HCT116 (cell line): ENCODE measurements at places on chromosomes 3 and 15.

DNA sequence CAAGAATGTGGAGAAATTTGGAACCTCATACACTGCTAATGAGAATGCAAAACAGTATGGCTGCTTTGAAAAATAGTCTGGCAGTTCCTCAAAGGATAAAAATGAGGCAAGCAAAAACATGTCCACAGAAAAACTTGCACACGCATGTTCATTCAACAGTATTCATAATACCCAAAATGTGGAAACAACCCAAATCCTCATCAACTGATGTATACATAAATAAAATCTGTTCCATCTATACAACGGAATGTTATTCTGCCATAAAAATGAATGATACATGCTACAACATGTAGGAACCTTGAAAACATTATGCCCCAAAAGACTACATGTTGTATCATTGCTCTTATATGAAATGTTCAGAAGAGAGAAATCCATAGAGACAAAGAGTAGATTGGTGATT is 36.4 kb upstream of the OXTR start:
- DNase-seq, result no peak

- DNase-seq, result no peak
Observed at GRCh38 chr15:57048930-57049549, 130.6 kb downstream of the TCF12 start.

- peak; percentile 42 for DNase-seq
Observed at GRCh38 chr3:29694783-29695182, 413.9 kb downstream of the RBMS3 start.

GRCh38 chr3:20154928-20155327 is 31.1 kb downstream of the SGO1 start:
- no peak for DNase-seq

DNA sequence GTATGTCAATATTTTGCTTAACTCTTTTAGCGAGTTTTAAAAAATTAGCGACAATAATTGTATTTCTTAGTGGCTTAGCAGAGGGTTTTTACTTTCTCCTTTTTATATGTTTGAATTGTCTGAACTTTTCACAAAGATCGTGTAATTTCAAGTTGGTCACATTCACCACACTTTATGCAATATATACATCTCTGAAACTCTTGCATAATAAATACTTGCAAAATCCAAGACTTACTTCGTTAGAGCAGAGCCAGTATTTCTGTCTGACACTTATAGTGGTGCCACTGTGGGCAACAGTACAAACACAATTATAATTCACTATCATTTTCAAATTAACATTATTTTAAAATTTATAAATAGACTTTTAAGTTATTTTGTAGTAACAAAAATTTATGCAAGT is 62.0 kb downstream of the SUCNR1 start:
- no peak for DNase-seq

DNA sequence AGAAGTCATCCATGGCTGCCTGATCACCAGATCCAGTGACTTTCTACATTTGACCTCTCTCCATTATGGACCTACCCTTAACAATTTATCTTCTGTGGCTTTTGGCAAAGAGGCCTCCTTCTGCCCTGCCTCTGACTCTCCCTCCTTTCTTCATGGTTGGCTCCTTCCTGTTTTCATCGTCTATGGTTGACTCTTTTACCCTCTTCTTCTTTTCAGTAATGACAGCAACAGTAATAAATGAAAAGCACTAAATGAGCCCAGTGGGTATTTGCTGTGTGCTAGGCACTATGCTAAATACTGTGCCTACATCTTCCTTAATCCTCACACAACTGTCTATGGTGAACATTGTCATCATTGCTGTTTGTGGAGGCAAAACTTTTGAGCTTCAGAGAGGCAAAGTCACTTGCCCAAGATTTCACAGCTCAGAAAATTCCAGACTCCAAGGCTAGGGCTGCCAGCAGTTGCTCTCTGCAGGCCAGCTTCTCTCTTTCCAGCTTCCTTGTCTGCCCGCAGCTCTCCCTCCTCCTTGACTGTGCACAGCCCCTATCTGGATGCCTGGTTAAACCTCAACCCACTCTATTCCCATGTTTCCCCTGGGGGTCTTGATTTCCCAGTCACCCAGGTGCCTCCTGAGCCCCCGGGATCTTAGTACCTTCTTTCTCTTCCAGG is 24.6 kb downstream of the ITPR1 start:
- DNase-seq, result no peak

DNA sequence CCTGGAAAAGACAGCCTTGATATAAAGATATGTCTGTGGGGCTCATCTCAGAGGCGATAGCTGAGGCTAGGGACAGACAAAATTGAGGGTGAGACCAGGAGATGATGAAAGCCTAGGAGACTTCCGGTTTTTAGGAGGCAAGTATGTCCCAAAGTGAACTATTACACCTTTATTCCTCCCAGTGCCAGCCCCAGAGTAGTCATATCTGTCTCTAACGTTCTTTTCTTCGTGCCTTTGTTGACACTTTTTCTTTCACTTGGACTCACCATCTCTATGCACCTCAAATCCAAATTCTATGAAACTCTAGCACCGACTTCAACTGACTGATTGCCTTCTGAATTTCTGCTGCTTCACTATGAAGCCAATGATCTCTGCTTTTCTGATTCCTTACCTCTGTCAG is 93.8 kb upstream of the RASGRP1 start:
- DNase-seq, result no peak

DNA sequence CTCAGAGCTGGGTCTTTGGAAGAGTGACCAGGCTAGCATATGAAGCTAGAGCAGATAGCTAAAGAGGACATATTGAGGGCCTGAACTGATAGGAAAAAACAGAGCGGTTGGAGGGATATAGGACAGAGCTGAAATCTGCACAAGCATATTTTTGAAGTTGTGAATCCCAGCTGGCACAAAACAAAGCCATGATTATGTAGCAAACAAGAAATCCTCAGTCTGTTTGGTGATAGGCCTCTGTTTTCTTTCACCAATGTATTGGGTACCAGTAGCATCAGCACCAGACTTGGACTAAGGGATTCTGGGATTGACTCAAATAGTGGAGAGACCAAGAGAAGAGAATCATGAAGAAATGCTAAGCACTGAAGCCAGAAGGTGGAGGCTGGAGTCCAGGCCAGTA is 151.0 kb downstream of the FAM43A start:
- DNase-seq, result no peak

- no peak for DNase-seq
Observed at GRCh38 chr15:55267401-55268175, 22.0 kb downstream of the RAB27A start.

- no peak for DNase-seq
Observed at GRCh38 chr15:40749151-40749630, 5.9 kb downstream of the RMDN3 start.

DNA sequence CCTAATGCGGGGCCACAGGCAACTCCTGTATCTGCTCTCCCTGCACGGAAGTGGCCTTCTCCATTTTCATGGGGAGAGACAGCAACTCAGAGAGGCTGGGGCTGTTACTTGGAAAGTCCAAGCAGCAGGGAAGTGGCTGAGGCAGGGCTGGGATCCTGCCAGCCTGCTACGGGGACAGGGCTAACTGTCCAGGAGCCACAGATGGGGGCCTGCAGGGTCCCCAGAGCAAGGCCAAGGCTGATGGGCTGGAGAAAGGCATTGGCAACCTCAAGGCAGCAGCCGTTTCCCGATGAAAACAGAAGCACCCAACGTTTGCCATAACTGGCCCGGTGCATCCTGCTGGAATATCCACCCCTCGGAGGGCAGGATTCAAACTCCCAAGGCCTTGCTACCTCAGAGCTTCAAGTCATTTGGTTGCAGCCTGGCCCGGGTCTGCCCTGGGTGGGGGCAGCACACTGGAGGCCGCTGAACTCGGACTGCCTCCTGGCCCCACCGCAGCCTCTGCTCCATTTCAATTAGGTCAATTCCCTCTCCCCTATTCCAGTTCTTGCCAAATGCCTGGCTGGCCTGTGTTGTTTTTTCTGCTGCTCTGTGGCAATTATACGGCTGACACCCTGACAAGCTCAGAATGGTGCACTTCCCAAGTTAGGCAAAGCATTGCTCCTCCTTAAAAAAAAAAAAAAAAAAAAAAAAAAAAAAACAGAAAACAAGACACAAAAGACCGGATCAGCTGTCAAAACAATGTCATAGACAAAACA is 143.5 kb downstream of the NUP210 start:
- DNase-seq, result no peak

- no peak for DNase-seq
Observed at GRCh38 chr15:67914537-67915460, 75.0 kb upstream of the RNU6-1 start.

GRCh38 chr3:195238081-195238571 is 32.8 kb downstream of the XXYLT1 start:
- no peak for DNase-seq
